ENCODE measurements at places on chromosomes 12 and 14. TPM values are rescaled to one million over a fixed set of nuclear protein-coding genes. Genes with fewer than 3 reads are reported as not detected.
A peak's percentile ranks its signal among the peaks of the same experiment; 100 is the strongest.

- DNase-seq, result peak; percentile 18
Measured at GRCh38 chr14:104429291-104429861, 150.2 kb upstream of the C14orf180 start.

DNA sequence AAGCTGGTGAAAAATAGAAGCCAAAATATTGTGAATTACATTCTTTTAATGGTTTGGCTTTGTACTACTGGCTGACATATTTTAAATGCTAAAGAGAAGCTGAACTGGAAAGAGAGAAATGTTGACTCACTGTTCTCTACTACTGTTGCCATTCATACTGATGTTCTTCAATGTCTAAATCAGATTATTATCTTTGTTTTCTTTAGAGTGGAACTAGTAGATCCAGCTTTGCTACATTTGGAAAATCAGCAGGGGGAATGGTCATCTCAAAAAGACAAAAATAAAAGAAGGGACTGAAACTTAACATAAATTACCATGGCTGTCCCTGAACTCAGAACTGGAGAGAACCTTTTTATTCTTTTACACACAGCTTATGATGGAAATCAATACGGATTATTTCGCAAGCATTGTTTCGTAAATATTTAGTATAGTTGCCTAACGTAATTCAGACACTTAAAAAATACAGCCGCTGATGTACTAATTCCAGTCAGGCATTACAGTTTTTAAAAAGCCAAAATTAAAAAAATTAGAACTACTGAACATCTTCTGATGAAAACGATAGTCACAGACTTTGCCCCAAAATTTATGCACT lies 76.3 kb upstream of the OTX2 start:
- no peak for DNase-seq

DNA sequence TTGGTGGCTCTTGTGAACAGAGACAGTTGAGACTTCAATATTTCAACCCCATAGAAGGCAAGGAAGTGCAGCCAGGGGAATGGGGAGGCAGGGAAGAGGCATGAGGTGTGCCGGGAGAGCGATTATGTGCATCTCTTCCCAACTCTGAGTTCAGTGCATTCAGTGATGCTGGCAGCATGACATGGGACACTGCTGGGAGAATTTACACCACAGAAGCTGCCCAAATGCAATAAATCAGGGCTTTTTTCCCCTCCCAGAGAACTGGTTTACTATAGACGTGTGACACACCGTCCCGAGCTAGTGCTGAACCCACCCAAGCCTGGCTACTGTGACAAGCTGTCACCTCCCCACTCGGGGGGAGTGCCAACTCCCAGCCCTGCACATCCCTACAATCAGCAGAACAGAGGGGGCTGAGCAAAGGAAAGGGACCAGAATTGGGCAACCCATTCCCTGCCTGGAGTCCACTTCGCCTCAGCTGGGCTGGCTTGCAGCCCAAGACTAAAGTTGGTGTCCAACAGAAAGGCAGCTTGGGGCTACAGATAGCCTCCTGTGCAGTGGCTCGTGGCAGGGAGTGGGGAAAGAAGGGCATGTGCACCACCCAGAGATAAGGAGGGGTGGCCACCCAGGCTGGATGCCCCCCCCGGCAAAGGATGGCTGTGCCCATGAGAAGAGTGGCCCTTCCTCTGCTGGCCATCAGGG lies 16.7 kb downstream of the AHSA1 start:
- DNase-seq, result no peak

- DNase-seq, result no peak
Measured at GRCh38 chr12:22627371-22627770, 2.4 kb downstream of the ETNK1 start.

GRCh38 chr14:25411781-25412757 lies 362.1 kb upstream of the STXBP6 start:
- DNase-seq, result no peak

GRCh38 chr12:25434515-25434914 lies 118.6 kb downstream of the LMNTD1 start:
- no peak for DNase-seq

- no peak for DNase-seq
Measured at GRCh38 chr14:72254937-72255472, 322.8 kb downstream of the RGS6 start.

GRCh38 chr14:21055432-21056117 lies 2.0 kb upstream of the RNASE8 start:
- DNase-seq, result no peak

- no peak for DNase-seq
Measured at GRCh38 chr14:38286452-38286851, 30.6 kb upstream of the CLEC14A start.

- no peak for DNase-seq
Measured at GRCh38 chr12:92539110-92539749, 163.6 kb upstream of the PLEKHG7 start.

GRCh38 chr14:101120641-101121507 lies 217.4 kb upstream of the RTL1 start:
- peak; percentile 48 for DNase-seq

DNA sequence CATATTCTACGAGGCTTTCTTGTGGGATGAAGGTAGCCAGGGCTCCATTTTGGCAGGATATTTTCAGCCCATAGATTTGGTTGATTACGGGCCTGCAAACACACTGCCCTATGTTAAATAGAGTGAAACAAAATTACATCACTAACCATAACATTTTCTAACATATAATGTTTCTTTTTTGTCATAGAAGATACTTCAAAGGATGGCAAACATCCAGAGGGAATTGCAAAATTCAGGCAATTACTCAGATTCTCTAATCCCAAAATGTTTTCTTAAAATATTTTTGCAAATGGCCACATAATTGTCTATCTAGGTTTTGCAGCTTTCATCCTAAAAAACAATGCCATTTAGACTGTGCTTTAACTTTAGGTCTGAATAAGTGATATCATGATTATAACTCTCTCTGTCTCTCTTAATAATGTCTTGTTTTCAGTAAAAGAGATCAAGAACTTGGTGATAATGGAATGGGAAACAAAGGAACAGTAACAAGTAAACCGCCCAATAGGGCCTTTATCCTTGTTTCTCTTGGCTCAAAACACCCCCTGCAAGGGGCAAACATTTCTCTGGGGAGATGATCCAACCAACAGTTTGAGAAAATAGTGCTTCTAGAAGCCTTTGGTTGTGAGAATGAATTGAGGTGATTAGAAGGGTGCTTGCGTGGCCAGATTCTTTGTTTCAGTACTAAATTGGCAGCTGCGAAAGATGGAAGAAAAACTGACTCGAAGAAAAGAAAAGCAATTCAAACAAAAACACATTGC lies 54.4 kb upstream of the BTG1 start:
- no peak for DNase-seq

- no peak for DNase-seq
Measured at GRCh38 chr12:111174251-111174960, 194.5 kb downstream of the PHETA1 start.

GRCh38 chr14:91714805-91715204 lies 17.1 kb downstream of the CATSPERB start:
- no peak for DNase-seq

GRCh38 chr12:51869496-51869865 lies 18.4 kb upstream of the ANKRD33 start:
- no peak for DNase-seq

GRCh38 chr14:99025418-99025817 lies 246.6 kb downstream of the BCL11B start:
- DNase-seq, result no peak

DNA sequence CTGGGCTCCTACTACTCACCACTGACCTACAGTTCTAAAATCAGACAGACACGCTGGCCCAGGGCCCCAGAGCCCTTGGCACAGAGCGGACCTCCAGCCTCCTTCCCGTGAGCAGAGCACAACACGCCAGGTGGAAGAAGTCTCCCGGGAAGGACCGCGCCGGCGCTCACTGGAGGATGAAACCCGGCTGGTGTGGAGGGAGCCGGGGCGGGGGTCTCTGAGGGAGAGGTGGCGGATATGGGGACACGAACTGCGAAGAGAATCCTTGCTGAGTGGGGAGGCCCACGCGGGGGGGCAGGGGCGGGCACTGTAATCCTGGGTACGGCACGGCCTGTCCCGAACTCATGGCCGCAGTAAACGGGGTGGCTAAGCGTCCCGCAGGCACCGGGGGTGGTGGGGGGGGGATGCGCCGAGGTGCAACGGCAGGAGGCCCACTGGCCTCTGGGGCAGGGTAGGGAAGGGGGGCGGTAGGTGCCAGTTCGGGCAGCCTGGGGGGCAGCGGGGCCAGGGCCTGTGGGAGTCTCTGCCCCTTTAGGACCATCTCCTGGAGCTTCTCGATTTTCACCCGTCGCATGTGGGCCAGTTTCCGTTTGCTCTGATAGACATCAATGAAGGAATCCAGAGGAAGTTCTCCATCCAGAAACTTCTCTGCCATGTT lies 28.8 kb downstream of the VPS37B start:
- DNase-seq, result peak; percentile 28

- DNase-seq, result no peak
Measured at GRCh38 chr14:53367644-53368026, 214.5 kb upstream of the DDHD1 start.

GRCh38 chr12:55723516-55724225 lies 3.5 kb downstream of the RDH5 start:
- no peak for DNase-seq

DNA sequence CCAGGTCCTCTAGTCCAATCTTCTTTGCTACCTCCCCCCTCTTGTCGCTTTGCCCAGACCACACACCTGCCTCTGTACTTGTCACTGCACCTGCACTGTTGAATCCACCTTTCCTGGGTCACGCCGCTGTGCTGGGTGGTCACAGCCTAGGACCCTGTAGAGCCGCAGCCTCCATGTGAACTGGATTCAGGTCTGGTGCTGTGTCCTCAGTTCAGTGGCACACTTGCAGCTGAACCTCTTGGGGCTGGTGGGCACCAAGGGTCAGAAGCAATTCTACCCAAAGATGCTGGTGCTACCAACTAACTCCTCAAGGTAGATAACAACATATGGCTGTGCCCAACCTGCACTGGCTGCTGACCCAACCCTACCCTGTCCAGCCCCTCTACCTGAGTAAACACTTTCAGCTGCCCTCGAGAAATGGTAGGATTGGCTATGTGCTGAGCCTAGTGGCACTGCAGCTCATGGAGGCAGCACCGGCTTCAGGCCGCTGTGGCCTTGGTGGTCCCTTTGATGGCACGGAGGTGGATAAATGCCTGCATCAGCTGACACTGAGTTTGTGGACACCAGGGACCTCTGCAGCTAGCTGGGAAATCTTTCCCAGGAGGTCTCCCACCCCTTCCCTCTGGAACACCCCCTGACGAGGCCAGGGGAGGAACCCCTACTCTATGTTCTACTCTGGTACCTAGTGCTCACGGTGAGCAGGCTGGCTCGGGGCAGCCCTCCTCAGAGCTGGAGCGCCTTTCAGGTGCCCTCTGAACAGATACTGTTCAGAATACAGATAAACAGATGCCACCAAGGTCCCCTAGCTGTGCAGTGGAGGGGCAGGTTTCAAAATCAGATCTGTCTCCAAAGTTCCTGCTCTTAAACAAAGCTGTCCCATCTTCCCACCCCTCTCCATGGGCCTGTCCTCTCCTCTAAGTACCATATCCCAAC lies 14.3 kb downstream of the AGAP2 start:
- DNase-seq, result no peak

DNA sequence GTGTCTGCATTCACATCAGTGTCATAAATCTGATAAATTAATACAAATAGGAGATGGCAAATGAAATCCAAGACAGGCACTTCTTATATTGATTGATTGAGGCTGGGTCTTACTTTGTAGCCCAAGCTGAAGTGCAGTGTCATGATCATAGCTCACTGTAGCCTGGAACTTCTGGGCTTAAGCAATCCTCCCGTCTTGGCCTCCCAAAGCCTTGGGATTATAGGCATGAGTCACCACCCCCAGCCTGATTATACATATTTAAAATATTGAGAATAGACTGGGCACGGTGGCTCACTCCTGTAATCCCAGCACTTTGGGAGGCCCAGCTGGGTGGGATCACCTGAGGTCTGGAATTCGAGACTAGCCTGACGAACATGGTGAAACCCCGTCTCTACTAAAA lies 51.3 kb downstream of the MARK3 start:
- no peak for DNase-seq

DNA sequence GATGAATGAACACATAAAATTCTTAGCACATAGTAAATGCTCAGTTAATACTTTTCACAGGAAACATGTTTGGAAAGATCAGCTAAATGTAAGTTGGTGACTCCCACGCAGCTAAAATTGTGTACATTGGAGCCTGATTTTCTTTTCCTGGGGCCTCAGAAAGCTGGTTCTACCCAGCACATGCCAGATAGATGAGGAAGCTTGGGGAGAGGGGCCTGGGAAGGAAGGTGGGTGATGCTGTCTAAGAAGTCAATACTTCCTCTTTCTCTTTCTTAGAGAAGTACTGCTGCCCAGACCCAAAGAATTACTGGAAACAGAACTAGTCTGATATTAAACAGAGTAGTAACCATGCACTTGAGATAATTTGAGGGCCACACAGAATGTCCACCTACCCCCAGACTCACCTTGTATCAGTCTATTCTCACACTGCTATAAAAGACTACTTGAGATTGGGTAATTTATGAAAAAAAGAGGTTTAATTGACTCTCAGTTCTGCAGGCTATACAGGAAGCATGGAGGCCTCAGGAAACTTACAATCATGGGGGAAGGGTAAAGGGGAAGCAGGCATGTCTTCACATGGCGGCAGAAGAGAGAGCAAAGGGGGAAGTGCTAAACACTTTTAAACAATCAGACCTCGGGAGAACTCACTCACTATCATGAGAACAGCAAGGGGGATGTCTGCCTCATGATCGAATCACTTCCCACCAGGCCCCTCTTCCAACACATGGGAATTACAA lies 123.3 kb upstream of the MED13L start:
- no peak for DNase-seq

Gene PARP2
- total RNA-seq, result 13.6 TPM

Gene KRT75
- not detected for total RNA-seq

Gene KLRC2
- total RNA-seq, result not detected

Gene CLEC4E
- 2.5 TPM for total RNA-seq

Gene NEMF
- 60.5 TPM for total RNA-seq

Gene ADAM21
- total RNA-seq, result 0.10 TPM

Gene GNS
- total RNA-seq, result 110 TPM

Gene GLT1D1
- total RNA-seq, result 0.50 TPM

Gene CSRP2
- 20.5 TPM for total RNA-seq

Gene ERP27
- total RNA-seq, result 0.18 TPM

Gene SLC6A13
- total RNA-seq, result 1.3 TPM

Gene CLEC4D
- not detected for total RNA-seq

Gene GNPNAT1
- total RNA-seq, result 16.6 TPM

Gene GLS2
- 0.42 TPM for total RNA-seq

Gene ACSS3
- total RNA-seq, result 22.3 TPM

Gene KRAS
- total RNA-seq, result 12.3 TPM

All from left cardiac atrium (tissue), 4 donors.